Activated CD8-positive, alpha-beta memory T cell treated with anti-CD3 and anti-CD28 coated beads, Interleukin-2, amount 10 ng/mL, durations not matched to agents 7 days and 5 days (primary cell): ENCODE measurements at places on chromosomes 2 and 18. TPM values are rescaled to one million over a fixed set of nuclear protein-coding genes. Genes with fewer than 3 reads are reported as not detected.

GRCh38 chr2:14712111-14712510, 79.6 kb downstream of the LRATD1 start:
- DNase-seq = no peak

SMYD1 gene
- total RNA-seq = not detected

VWA3B gene
- not detected for total RNA-seq

REG3G gene
- not detected for total RNA-seq

- no peak for DNase-seq
Observed at GRCh38 chr2:36339607-36340218, 15.9 kb upstream of the CRIM1 start.

GRCh38 chr2:119024152-119024551, 82.2 kb downstream of the MARCO start:
- DNase-seq = no peak
